Activated naive CD8-positive, alpha-beta T cell treated with anti-CD3 and anti-CD28 coated beads, Interleukin-2, amount 50 U/mL, for 16 hours (primary cell): ENCODE measurements at places on chromosomes 11 and 22.

DNA sequence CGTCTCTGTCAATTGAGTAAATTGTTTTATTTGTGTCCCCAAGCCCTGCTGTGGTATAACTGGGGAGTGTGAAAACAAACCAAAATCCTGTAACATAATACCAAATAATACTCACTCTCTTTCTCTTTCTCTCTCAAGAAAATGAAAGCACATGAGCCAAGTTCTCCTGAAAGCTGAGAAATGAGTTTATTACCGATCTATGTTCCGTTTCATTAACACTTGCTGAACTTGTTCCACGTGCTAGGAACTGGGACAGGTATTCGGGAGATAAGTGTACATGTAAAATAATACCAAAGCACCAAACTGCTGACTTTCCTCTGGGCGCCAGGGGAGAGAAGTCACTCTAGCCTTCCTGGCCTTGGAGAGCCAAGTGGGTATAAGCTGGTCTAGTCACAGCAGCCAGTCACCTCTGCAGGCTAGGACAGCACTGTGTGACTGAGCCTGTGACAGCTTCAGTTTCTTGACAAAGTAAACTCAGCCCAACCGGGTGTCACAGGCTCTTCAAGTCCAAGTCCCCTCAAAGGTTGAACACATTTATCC is 23.1 kb downstream of the CD6 start:
- no peak for DNase-seq

DNA sequence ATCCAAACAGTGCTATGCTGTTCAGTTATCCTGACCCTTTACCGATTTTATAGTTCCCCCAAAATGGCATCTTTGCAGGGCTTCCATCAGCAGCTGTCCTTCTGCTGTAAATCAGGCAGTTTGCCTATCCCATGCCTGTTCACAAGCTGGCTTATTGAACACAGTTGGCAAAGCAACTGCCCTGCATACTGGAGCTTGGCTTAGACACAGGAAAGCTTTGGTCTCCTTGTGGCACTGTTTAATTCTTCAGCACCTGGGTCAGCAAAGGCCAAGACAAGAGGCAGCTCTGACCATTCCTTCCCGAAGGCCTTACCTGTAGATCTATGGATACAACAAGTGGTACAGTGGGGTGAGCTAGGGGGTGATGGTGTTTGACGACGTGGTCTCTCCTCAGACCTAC is 32.2 kb downstream of the TSPAN18 start:
- DNase-seq: no peak

DNA sequence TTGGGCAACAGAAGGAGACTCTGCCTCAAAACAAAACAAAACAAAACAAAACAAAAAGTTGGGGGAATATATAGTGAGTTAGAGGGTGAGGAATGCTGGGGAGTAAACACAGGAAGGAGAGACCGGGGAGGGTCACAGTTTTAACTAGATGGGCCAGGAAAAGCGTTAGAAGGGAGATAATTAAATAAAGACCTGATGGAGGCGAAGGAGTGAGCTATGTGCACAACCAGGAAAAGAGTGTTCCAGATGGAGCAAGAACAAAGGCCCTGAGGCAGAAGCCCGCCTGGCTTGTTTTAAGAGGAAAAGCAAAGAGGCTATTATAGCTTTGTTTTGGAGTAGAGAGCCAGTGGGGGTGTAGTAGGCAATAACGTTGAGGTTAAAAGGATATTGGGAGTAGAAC is 4.8 kb upstream of the PLA2G6 start:
- no peak for DNase-seq

DNA sequence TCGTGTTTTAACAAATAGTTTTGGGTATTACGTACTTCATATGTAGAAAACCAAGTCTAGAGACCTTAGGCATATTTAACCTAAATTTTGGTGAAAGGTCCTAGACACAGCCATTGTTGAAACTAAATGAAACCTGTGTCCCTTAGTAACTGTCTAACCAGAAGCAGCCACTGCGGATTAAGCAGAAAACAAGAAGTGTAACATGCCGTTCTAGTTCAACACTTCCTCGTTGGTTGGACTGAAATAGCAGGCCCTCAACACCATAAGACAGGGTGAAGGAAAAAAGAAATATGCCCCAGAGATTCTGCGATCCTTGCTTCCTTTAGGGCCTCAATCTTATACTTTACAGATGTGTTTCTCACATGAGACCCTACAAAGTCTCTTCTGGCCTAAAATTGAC is 2.0 kb downstream of the NAA40 start:
- no peak for DNase-seq

DNA sequence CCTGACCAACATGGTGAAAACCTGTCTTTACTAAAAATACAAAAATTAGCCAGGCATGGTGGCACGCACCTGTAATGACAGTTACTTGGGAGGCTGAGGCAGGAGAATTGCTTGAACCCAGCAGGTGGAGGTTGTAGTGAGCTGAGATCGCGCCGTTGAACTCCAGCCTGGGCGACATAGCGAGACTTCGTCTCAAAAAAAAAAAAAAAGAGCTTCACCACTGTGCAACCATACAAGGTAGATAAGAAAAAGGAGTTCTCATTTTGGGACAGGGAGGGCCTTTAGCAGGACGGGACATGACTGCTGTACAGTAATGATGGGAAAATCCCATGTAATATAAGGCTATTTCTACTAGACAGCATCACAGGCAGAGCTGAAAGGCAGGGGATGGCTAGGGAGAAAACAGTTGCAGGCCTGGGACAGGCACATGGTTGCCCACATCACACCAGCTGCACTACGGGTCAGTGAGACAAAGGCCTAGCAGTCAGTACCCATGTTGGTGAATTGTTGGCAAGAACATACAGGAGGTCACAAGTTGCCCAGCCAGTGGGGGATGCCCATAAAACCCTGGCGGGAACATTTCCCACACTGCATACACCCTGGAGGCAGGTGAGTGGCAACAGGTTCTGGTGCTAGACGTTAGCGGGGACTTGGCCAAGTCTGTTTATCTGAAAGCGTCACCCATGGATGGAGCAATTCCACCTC is 5.4 kb downstream of the TANGO2 start:
- no peak for DNase-seq

DNA sequence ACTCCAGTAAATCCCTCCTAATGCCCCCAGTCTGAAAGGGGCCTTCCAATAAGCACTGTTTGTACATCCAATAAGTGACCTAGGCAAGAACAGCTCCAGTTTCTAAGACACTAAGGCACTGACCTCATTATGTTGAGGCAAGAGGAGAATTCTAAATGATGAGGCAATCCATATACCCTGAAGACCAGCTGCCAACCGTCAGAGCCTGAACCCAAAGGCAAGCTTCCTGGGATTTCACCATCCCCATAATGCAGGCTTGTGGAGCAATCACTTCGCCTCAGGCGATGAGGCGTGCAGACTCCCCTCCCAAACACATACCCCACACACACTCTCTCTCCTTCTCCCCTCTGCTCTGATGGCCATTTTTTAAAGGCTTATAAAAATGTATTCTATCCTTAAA is 49.5 kb downstream of the LGR4 start:
- no peak for DNase-seq

- DNase-seq: no peak
Observed at GRCh38 chr11:8930456-8931175, 2.1 kb downstream of the C11orf16 start.

DNA sequence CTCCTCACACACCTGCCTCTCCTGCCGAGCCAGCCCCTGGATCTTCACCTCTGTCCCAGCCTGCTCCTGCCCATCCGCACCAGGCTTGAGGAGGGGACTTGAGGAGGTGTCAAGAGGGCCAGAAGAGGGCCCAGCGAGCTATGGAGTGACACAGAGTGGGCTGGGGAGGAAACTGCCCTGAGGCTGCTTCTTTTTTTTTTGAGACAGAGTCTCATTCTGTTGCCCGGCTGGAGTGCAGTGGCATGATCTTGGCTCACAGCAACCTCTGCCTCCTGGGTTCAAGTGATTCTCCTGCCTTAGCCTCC is 21.9 kb upstream of the CDON start:
- DNase-seq: no peak

DNA sequence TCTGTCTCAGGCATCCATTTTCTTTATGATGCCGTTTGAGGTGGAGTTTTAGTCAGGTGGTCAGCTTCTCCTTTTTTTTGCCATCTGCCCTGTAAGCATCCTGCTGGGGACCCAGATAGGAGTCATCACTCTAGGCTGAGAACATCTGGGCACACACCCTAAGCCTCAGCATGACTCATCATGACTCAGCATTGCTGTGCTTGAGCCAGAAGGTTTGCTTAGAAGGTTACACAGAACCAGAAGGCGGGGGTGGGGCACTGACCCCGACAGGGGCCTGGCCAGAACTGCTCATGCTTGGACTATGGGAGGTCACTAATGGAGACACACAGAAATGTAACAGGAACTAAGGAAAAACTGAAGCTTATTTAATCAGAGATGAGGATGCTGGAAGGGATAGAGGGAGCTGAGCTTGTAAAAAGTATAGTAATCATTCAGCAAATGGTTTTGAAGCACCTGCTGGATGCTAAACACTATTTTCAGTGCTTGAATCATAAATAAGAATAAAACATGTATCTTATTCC is 10.9 kb upstream of the HBE1 start:
- no peak for DNase-seq

GRCh38 chr11:44866286-44866685 is 84.4 kb downstream of the TP53I11 start:
- DNase-seq: no peak

- no peak for DNase-seq
Observed at GRCh38 chr11:80227915-80228314, 787.1 kb upstream of the TENM4 start.

- DNase-seq: no peak
Observed at GRCh38 chr11:114416441-114416961, 16.0 kb downstream of the RBM7 start.
